ENCODE measurements at places on chromosomes 6 and 20.

GRCh38 chr6:35487658-35488516, 9.0 kb downstream of the TEAD3 start:
- no peak for DNase-seq

DNA sequence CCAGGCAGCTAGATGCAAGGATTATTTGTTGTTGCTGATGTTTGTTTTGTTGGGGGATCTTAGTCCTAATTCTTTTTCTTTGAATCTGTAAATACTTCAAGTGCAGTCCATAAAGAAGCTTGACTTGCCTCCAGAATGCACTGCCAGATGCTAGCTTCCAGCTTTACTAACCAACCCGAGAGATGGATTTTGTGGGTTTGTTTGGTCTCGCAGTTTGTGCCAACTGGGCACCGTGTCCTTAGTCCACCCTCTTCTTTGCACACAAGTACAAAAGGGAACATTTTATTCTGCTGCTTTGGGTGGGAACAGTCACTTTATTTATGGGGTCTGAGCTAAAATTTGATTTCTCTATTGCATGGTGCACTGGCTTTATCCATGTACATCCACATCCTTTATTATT, 212.0 kb downstream of the PLCB1 start:
- no peak for DNase-seq

- DNase-seq, result no peak
Observed at GRCh38 chr6:52505726-52506409, 71.0 kb downstream of the TRAM2 start.

GRCh38 chr20:45813489-45813888, 1.0 kb downstream of the UBE2C start:
- DNase-seq, result no peak

DNA sequence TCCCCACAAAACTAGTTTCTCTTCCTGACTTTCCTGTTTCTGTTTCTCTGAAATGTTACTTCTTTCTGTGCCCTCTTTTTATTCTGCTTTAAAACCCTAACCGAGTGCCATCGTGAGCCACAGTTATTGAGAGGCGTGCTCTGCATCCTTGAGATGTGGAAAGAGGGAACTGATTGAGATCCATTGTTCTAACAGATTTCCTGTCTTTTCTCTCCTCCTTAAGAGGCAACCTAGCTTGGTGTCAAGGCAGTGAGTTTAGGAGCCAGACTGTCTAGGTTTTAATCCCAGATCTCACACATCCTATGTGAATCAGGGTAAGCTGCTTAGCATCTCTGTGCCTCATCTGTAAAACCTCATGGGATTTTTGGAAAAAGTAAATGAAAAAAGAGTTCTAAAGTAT, 57.5 kb downstream of the SNX9 start:
- no peak for DNase-seq

DNA sequence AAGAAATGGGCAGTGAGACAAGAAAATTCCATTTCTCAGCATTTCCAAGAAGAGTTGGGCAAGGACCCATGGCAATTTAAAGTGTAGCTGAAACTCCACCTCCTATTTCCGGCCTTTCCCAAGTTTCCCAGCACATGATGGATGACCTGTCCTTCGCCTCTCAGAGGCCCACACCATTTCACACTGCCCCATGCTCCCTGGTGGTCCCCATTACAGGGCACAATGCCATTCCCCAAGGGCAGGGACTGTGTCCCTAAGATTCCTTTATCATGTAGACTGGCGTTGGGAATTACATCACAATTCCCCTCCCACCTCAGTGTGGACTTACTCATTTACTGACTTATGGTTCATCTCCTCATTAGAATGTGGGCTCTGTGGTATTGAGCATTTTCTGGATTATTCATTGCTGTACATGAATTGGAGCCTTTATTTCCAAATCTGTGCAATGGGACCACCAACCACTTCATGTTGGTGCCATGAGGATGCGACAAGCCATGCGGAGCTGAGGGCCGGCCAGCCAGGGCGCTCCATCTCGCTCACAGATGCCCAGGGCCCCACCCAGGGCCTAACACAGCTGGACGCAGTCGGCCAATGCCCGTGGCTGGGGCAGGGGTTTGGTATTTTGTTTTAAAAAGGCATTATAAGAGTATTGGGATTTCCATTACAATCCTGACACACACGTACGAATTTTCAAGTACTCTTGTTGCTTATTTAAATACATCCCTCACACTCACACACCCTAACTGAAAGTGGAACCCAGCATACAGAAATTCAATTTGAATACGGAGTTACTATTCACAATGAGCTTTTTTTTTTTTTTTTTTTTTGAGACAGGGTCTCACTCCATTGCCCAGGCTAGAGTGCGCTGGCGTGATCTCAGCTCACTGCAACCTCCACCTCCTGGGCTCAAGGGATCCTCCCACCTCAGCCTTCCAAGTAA, 5.4 kb downstream of the ACSS1 start:
- no peak for DNase-seq

DNA sequence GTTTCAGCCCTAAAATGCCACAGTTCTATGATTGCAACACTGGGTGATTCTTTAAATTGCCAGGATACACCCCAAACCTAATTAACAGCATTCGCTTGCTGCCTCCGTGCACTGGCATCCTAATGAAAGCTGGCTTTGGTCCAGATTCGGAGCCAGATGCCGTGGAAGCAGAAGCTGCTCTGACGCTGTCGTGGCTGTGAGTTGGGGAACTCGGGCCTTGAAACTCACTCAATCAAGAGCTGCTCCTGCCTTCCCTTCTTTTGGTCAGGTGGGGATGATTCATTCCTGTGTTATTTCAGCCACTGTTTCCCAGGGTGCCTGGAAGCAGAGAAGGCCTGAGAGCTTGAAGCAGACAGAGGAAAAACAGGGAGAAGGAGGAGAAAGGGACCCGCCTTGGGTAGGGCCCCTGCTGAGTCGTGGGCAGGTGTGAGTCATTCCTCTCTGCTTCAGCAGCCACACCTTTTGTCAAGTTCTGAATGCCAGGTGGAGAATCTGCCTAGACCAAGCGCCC, 36.2 kb upstream of the DSP start:
- no peak for DNase-seq

- DNase-seq, result no peak
Observed at GRCh38 chr6:82693094-82693493, 329.5 kb downstream of the TPBG start.

DNA sequence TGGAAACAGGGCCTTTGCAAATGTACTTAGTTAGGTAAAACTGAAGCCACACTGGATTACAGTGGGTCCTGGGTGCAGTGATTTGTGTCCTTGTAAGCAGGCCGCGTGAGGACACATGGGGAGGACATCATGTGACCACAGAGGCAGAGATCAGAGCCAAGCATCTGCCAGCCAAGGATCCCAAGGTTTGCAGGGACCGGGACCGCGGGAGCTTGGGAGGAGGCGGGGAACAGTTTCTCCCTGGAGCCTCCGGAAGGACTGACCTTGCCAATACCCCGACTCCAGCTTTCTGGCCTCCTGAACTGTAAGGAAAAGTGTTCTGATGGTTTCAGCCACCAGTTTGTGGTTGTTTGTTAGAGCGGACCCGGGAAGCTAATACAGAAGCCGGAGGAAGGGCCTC, 500.9 kb downstream of the PREX1 start:
- no peak for DNase-seq

GRCh38 chr6:79399499-79399898, 137.7 kb downstream of the LCA5 start:
- DNase-seq, result no peak

DNA sequence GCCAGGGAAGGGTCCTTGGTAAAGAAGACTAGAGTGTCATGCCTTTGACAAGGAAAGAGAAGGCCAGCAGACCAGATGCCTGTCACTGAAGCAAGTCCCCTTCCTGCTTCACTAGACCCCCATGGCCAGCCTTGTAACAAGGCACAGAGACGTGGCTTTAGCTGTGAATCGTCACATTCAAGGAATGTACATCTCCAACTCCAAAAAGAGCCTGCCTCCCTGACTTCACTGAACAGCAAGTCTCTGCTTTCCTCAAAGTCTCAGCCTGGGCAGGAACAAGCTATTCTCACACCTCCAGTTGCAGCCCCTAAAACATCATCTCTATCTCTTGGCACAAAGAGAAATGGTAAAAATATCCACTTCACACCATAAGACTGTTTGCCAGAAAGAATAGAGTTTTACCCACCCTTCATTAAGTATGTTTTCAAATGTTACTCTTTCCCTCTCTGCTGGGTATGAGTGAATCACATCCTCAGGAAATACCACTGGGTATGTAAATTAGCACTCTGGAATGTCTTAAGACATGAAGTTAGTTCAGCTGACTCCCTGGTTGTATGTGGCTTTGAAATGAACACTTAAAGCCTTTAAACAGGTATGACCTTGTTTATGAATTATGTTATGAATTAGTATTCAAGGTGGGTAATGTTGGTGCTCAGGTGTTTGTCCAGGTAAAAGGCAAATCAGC, 46.4 kb upstream of the NT5E start:
- no peak for DNase-seq

DNA sequence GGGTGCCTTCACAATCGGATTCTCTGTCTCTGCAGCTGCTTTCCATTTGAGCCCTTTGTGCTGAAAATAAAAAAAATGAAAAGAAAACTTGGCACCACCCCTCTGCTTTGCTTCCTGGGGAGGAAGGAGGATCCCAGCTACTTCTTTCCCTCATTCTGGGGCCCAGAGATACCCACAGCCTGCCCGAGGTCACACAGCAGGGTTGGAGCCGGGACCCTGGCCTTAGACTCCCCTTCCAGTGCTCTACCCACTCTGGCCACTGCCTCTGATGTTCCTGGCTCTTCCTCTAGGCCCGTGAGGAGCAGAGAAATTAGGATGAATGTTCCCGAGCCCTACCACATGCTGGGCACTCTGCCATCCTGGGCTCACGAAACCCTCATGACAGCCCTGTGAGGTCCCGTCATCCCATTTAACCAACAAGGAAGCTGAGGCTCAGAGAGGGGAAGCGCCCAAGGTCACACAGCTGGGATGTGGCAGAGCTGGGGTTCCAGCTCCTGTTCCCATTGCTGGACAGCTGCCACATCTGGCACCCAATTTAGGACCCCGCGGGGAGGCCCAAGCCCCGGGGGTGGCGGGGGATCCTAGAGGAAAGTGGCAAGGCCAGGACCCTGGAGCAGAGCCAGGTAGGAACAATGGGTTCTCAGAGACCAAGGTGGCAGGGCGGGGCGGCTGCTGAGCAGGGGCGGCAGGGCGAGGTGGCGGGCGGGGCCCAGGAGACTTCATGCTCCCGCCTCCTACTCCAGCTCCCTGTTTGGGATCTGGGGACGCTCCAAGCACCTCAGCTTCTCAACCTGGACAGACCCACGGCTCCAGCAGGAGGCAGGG, 76.6 kb downstream of the CEBPB start:
- no peak for DNase-seq

DNA sequence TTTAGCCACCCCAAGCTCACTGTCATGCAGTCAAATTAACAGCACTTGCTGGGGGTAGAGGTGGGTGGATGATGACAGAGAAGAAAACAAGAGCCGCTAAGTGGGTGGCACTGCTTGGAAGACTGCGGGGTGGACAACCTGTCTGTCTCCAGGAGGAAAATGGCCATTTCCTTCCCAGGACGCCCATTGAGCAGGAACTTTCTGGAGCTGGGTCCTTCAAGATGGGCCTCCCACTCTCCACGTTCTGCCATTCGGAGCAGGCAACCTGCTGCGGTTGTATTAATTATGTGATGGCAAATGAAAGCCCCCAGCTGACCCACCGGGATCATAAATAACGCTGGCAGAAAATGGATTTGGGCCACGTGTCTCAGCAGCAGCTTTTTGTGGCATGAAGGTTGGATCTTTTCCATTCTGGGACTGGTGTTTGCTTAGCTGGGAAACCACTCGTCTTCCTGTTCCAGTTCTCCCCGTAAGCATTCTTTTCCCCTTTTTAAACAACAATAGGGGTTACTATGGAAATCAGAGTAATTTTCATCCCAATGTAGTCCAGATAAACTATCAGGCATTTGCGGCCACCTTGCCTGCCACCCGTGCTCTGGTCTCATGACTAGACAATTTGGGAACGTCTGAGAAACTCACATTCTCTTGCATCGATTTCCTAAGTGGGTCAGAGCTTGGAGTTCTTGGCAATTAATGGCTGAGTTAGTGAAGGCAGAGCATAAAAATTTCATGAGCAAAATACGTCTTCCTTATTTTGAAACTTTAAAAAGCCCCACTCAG, 215.5 kb downstream of the ANKRD60 start:
- no peak for DNase-seq

DNA sequence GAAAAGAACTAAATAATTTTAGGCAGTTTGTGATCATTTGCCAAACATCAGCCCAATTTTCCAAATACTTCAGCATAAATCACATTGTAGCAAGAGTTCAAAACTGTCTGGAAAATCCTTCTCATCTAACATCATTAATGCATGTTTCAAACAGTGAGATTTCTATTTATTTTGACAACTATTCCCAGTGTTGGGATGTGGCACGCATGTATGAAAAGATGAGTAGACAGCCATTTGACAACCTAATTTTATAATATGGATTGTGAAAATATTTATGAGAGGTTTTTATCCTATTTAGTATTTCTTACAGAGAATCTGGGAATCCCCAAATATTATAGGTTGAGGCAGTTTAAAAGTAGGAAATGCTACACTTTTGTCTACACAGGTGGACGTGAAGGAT, 357.6 kb upstream of the ARID1B start:
- DNase-seq, result no peak

GRCh38 chr6:90984066-90984465, 397.2 kb upstream of the MAP3K7 start:
- DNase-seq, result no peak

DNA sequence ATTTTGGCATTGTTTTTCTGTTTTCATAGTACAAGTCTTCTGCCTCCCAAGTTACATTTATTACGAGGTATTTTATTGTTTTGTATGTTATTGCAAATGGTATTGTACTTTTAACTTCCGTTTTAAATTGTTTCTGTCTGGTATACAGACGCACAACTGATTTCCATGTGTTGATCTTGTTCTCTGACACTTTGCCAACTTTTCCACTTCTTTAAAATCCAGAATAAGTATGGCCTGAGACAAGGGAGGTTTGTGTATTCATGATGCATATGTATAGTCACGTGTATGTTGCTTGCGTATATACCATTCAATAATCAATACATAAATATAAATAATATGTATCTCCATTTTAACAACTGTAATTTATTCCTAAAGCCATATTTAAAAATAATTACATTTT, 41.2 kb downstream of the THBS2 start:
- DNase-seq, result no peak

DNA sequence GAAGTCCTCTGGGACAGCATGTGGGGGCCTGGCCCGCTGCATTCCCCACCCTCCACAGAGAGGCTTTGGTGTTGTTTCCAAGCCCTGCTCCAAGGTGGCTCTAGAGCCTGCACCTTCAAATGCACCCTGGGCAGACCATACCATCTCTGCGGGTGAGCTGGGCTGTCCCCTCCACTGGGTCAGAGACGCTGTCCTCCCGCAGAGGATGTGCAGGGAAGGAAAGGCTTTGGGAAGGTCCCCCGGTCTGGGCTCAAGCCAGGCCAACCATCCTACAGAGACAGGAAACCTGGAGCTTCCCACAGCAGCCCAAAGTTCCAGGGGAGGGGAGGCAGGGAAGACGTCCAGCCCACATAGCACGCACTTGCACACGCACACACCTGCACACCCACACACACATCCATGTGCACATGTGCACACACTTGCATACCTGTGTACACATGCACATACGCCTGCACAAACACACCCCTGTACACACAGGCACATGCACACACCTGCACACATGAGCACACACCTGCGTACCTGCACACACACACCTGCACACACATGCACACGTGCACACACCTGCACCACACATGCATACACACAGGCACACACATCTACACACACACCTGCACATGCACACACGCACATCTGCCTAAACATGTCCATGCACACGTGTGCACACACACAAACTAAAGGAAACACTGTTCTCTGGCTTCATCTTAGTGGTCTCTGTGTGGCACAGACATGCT, 155.4 kb downstream of the ERMARD start:
- no peak for DNase-seq

GRCh38 chr6:140175486-140175885, 801.0 kb upstream of the CITED2 start:
- no peak for DNase-seq

Data from T-helper 1 cell (primary cell).